ENCODE measurements at places on chromosomes 3 and 15. TPM values are rescaled to one million over a fixed set of nuclear protein-coding genes. Genes with fewer than 3 reads are reported as not detected.

The SKOR1 gene
- total RNA-seq = 0.15 TPM

The CYP19A1 gene
- not detected for total RNA-seq

The MAP2K1 gene
- total RNA-seq = 45.5 TPM

DNA sequence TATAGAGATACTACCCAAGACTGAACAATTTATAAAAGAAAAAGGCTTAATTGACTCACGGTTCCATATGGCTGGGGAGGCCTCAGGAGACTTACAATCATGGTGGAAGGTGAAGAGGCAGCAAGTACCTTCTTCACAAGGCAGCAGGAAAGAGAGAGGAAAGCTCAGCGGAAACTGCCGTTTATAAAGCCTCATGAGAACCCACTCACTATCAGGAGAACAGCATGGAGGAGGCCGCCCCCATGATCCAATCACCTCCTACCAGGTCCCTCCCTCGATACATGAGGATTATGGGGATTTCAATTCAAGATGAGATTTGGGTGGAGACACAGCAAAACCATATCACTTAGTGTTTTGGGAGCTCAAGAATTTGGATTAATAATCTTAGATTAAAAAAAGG, 240.2 kb downstream of the UACA start:
- no peak for DNase-seq
